ENCODE measurements at places on chromosomes 7 and 10. TPM values are rescaled to one million over a fixed set of nuclear protein-coding genes. Genes with fewer than 3 reads are reported as not detected.

SEMA3D gene
- total RNA-seq: 3.5 TPM

GRID2IP gene
- total RNA-seq: 1.0 TPM

LIPF gene
- total RNA-seq: not detected

C7orf57 gene
- 0.56 TPM for total RNA-seq

C10orf53 gene
- not detected for total RNA-seq

DNAH11 gene
- total RNA-seq: 4.9 TPM

OR2A7 gene
- total RNA-seq: 1.9 TPM

CASD1 gene
- total RNA-seq: 18.8 TPM

AKR1D1 gene
- not detected for total RNA-seq

MYH16 gene
- total RNA-seq: not detected

TEX47 gene
- total RNA-seq: not detected

HHEX gene
- 1.5 TPM for total RNA-seq

CYP3A5 gene
- total RNA-seq: not detected

ODAD2 gene
- total RNA-seq: 4.1 TPM

STAG3 gene
- total RNA-seq: 3.8 TPM

RBM28 gene
- 68.0 TPM for total RNA-seq

TMEM225B gene
- not detected for total RNA-seq

TET1 gene
- total RNA-seq: 68.5 TPM

CALCR gene
- 3.0 TPM for total RNA-seq

HOXA9 gene
- not detected for total RNA-seq

RBP4 gene
- total RNA-seq: 0.31 TPM

CNNM1 gene
- 0.57 TPM for total RNA-seq

OR6B1 gene
- total RNA-seq: not detected

ADAMTS14 gene
- total RNA-seq: 2.3 TPM

EPO gene
- total RNA-seq: 0.95 TPM

ABCB4 gene
- 0.60 TPM for total RNA-seq

AMPH gene
- 12.1 TPM for total RNA-seq

ZNF107 gene
- 31.0 TPM for total RNA-seq

LCOR gene
- 25.5 TPM for total RNA-seq

CASTOR2 gene
- total RNA-seq: 47.8 TPM

HOGA1 gene
- total RNA-seq: 0.28 TPM

TRIM50 gene
- not detected for total RNA-seq

AKR1C4 gene
- total RNA-seq: not detected

GIMAP2 gene
- total RNA-seq: not detected

FOXI2 gene
- total RNA-seq: 1.0 TPM

CLCN1 gene
- total RNA-seq: 0.33 TPM

PLCE1 gene
- 0.06 TPM for total RNA-seq

CLRN3 gene
- not detected for total RNA-seq

AGAP5 gene
- total RNA-seq: 3.1 TPM

TEX36 gene
- total RNA-seq: not detected

IQUB gene
- 0.96 TPM for total RNA-seq

SFMBT2 gene
- total RNA-seq: 8.6 TPM

STRIP2 gene
- 7.9 TPM for total RNA-seq

All from H1 (cell line).